ENCODE measurements at places on chromosomes 3 and 15.

GRCh38 chr3:52440671-52441070, 4.2 kb downstream of the SEMA3G start:
- DNase-seq = no peak

DNA sequence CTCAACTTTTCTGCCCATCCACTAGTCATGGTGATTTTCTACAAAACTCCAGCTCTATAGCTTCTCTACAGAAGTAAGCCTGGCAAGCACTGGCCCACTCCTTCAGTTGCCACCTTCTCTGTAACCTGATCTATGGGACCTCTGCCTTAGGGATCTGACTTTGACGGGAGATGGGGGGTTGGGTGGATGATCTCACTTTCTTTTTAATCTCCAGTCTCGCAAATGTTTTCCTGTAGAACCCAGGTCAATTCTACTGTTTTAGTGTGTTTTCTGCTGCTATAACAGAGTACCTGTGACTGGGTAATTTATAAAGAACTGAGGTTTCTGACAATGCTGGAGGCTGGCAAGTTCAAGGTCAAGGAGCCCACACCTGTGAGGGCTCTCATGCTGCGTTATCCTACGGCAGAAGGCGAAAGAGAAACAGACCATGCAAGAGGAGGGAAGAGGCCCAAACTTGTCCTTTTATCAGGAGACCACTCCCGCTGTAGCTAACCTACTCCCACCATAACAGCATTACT, 189.9 kb upstream of the THRB start:
- DNase-seq = no peak

GRCh38 chr3:24985668-24986067, 442.4 kb upstream of the RARB start:
- no peak for DNase-seq

GRCh38 chr15:39589815-39590644, 9.2 kb downstream of the THBS1 start:
- DNase-seq = no peak

DNA sequence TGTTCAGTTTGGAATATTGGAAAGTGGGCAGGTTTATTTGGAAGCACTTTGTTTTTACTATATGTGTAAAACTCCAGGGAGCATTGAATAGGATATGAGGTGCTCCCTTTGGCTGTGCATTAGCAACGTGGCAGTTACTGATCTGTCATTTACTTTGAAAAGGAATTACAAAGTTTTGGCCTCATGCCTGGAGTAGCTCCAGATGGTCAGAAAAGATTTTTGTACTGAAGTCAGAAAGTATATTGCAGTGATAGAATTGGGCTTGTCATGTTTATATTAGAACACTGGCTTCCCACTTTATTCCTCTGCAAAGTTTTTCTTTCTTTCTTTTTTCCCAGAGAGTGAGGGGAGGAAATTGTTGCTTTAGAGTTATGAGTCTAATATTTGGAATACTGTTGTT, 26.1 kb downstream of the FNDC3B start:
- no peak for DNase-seq

DNA sequence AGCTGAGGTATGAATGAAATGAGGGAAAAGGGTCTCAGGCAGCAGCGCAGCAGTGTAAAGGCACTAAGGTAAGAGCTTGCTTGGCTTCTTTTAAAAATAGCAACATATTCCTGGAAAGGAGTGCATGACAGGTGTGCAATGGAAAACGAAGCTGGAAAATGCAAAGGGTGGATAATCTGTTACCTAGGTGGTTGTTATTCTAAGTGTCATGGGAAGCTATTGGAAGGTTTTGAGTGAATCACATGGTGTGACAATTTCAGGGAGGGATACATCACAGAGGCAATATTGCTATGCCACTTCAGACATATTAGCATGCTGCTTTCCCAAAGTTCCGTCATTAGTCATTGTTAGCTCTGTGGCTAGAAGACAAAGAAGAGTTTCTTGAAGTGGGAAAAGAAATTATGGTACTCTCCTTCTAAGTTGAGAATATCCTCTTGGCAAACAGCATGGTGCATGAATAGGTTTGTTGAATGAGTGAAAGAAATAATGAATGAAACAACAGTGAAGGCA, 28.7 kb upstream of the TMEM45A start:
- no peak for DNase-seq

GRCh38 chr15:80595396-80595795, 99.7 kb upstream of the ABHD17C start:
- DNase-seq = no peak

DNA sequence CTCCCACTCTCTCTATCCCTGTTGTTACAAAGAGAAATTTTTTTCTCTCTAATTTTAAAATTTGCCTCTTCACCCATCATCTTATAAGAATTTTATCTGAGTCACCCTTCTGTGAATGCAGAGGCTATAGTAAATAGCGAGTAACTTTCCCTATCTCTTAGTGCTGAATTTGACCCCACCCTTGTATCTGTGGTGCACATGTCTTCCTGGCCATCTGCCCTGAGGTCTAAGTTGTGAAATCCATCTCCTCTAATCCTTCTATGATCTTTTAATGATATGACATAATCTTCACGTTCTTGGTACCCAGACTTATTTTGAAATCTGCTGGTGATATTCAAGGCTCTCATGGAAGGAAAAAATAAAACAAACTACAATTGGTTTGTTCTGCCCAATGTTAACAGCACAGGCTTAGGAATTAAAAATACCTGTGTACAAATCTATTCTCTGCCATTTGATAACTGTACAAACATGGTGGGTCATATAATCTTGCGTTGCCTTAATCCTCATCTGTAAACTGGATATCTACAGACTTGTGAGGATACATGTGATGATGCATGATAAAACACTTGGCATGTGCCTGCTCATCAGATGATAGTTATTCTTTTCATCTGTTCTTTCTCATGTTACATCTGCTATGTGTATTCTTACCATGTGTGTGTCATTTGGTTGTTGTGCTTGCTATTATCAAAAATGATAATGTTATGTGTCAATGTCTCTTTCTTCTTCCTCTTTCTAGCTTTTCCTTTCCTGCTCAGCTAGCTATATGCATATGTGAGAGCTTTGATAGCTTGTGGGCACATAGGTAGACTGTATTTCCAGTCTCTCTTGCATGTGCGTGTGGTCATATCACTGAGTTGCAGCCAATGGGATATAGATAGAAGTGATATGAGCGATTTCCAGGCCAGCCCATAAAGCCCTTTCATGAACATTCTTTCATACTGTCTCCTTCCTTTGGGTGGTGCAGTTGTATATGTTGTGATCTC, 13.7 kb upstream of the CCR3 start:
- no peak for DNase-seq

DNA sequence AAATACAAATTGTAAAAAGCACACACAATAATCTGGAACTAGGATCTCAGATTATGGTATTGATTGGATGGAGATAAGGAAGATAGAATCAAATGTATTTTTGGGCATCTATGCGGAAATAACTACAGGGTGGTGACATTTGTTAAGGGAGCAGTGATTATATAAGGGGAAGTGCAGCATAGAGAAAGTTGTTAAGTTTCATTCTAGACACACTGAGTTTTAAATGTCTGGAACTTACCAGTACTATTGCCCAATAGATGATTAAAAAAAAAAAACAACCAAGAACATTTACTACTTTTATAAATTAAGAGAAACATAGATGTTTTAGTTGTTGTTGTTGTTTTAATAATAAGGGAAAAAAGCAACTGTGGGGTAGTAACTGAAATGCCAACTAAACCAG, 32.1 kb upstream of the C3orf38 start:
- no peak for DNase-seq

GRCh38 chr3:4988983-4989834, 10.0 kb downstream of the BHLHE40 start:
- no peak for DNase-seq

DNA sequence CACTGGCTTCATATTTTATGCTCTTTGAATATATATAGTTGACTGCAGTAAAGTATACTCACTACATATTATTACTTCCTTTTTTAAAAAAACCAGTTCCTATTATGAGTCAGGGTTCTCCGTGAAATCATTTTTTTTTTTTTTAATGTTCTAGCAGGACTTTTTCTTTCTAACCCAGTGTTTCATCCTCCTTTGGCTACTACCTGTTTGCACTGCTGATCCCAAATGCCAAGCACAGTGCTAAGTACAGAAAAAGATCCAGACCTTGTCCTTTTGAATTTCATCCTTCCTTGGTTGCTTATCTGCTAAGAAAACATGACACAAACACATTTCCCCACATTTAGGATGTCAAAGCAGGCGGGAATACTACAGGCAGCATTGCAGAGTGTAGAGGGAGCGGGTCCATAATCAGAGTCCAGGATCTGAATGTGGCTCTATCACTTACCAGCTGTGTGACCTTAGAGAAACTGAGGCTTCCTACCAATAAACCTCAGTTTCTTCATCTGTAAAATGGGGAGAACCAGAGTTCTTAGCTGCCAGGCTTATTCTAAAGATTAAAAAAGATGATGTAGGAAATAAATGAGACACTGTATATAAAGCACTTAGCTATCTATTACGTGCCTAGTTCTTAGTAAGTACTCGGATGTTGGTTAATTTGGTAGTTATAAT, 37.2 kb upstream of the ANPEP start:
- DNase-seq = no peak

GRCh38 chr3:86987421-86987715, 3.6 kb downstream of the VGLL3 start:
- no peak for DNase-seq

GRCh38 chr3:170321321-170322034, 36.0 kb upstream of the SKIL start:
- no peak for DNase-seq

- peak; percentile 29 for DNase-seq
Observed at GRCh38 chr3:155382396-155383042, 89.0 kb upstream of the STRIT1 start.

DNA sequence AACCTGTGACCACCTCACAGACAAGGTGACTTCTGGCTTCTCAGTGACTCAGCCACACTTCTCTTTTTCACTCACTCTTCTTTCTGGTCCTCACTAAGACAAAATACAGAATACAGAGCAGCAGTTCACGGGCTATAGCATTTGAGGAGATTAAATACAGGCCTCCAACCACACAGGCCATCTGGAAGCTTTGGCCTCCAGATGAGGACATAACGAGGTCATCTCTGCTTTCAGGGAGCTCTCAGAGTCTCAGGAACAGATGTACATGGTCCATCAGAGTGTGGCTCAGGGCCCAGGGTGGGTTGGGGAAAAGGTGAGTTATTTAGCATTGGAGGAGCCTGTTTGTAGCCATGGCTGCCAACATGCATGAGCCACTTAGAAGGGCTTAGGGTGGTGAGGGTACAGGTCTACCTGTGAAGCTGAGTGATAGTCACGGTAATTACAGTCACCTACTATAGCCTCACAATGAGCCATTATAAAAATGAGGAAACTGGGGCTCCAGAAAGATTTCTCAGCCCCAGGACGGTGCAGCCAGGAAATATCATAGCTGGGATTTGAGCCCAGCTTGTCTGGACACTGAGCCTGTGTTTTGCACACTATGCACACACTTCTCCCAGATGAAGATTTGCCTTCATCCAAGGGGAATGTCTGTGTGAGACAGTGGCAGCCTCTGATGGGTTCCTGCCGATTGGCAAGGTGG, 159.8 kb upstream of the CTDSPL start:
- no peak for DNase-seq

- DNase-seq = no peak
Observed at GRCh38 chr3:17491601-17492000, 250.8 kb downstream of the TBC1D5 start.

DNA sequence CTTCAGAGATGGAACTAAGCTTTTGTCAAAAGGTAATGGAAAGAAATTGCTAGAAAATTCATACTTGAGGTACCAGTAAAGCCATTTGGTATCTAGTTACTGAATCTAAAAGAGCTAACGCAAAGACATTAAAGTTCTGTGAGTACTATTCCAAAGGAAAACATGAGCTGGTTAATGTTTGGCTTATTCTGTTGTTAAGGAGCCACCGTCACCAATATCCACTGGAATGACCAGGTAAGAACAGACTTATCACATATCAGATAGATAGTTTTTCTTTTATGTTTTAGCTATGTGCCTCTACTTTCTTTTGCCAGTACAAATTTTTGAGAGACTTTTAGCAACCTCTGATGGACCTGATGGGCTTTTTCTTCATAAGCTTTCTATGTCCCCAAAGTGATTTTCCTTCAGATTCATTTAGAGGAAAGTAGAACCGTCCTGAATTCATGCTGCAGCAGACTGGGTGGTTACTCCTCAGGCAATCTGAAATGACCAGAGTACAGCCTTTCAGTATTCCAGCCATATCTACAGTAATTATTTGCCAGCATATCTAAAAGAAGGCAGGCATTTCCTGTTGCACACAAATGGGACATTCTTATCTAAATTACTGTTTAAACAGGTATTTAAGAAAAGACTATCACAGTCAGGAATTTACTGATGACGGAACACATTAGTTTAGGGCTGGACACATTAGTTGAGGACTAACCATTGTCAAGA, 274.1 kb downstream of the MECOM start:
- DNase-seq = no peak

GRCh38 chr3:23389686-23390085, 186.6 kb downstream of the UBE2E2 start:
- no peak for DNase-seq

DNA sequence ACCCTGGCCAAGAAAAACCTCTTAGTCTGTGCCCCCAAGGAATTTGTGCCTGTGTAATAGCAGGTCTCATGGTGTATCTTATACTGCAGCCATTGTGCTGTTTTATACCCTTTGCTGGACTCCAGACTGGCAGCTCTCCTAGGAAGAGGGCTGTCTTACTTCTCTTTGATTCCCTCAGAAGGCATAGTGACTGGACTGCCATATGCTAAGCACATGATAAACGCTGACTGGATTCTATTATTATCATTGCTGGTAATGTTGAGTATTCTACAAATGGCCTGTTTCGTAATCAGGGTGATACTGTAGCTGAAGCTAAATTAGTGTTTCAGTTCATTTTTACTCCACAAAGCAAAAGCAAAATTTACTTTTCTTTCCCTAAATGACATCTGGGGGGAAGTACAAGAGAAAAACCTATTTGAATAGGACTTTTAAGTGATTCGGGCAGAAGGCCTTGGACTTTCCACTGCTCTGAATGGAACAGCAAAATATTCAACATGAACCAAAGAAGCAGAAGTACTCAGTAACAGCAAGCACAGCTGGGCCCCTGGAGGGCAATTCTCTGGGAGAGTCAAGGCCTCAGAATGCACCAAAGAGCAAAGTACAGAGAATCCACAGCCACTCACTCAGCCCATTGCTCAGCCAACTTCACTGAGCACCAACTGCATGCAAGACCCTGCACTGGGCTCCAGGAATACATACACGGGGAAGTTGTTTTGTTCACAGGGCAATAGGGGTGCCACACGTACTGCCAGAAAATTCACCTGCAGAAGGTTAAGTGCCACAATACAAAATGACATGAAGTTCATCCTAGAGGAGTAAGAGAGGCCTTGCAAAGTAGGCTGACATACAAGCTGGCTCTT, 7.9 kb upstream of the BCL2A1 start:
- DNase-seq = no peak

DNA sequence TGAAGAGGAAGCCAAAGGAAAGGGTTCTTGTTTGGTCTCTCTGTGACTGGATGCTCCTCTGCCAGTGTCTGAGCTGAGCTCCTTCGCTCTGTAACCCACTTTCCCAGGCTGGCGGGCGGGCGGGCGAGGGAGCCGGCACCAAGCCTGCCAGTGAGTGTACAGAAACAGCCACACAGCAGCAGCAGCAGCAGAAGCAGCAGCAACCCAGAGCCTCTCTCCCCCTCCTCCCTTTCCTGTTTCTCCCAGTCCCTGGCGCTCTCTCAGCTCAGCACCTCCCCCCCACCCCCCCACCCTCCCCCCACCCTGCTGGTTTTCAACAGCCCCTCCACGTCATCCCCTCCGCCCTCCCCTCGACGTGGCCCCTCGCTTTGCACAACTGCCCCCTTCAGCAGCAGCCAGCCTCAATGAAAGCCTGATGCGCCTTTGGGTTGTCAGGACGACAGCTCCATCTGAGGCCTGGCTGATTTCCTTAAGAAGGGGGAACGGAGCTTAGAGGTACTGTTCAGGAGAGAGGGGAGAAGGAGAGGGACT, at the start of gene LSAMP:
Gene LSAMP (minus strand): TSS at position 177 of the 531 bp plus-strand sequence.
- DNase-seq = peak; percentile 18
